ENCODE measurements at places on chromosomes 3 and 15.

GRCh38 chr3:140630866-140631265 is 47.0 kb upstream of the TRIM42 start:
- DNase-seq = no peak

GRCh38 chr3:134880431-134880830 is 85.4 kb downstream of the EPHB1 start:
- DNase-seq = no peak

GRCh38 chr3:53570709-53571108 is 76.3 kb downstream of the CACNA1D start:
- no peak for DNase-seq

- no peak for DNase-seq
Observed at GRCh38 chr3:194986208-194987043, 284.5 kb downstream of the XXYLT1 start.

- DNase-seq = no peak
Observed at GRCh38 chr15:69075440-69075839, 60.9 kb downstream of the NOX5 start.

DNA sequence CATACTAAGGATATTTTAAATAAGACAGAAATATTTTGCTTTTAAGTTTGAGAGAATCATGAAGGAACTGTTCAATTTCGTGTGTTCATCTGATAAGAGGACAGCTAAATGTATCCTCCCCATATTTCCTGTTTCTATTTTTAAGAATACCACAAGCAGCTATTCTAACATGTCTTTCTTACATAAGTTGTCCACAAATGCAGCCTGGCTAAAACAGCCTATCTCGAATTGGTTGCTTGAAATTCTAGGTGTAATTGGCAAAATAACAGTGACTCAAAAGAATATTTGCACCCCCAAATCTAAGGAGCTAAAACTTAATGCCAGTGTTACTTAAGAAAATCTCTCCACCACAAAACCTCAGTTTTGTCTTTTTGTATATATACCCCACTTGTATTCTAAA is 35.0 kb downstream of the BTLA start:
- DNase-seq = no peak

DNA sequence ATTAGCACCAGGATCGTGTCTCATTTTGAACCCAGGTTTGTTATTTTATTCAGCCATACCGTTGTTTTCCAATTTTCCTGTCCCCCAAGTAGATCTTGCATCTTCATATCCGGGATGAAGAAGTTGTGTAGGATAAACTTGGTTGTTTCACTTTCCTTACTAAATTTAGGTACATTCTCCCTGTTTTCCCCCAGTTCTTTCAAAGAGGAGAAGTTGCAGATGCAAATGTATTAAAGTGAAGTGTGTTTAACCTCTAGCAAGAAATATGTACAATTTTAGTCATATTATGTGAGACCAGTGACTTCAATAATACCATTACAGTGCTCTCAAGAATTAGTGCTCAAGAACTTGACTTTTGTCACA is 1.3 kb downstream of the ATXN7 start:
- no peak for DNase-seq

DNA sequence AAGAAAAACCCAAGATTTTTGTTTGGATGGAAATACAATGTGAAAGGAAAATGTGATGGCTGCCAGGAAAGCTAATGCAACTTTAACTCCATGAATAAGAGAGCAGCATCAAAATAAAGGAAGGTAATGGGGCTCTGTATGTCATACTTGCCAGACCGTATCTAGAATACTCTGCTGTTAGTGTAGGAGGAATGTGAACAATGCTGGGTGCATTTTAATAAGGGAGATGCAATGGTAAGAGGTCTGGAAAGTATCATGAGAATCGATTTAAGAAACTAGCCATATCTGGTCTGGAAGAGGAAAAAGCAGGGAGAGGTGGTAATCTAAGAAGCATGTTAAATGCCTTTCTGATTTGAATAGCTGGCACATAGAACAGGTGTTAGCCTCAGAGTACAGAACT is 239.6 kb downstream of the GBE1 start:
- no peak for DNase-seq

- no peak for DNase-seq
Observed at GRCh38 chr15:87753539-87753938, 503.0 kb downstream of the NTRK3 start.

GRCh38 chr3:146217324-146217723 is 33.6 kb downstream of the PLSCR4 start:
- no peak for DNase-seq

DNA sequence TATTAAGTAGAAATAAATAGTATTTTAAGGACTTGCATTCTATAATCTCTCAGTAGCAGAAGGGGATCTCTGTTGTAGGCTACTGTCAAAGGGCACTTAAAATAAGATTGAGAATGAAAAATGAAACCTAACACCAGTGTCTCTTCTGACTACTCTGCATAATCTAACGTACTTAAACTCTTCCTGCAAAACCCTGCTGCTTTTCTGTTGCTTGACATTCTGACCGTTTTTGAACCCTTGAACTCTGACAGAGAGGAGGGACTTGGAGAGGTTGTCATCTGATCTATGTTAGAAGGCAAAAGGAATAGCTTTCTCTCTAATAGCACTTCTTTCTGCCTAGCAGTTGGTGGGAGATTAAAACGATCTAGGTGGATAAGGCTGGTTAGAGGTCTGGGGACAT is 204.6 kb downstream of the ZIC1 start:
- DNase-seq = no peak

DNA sequence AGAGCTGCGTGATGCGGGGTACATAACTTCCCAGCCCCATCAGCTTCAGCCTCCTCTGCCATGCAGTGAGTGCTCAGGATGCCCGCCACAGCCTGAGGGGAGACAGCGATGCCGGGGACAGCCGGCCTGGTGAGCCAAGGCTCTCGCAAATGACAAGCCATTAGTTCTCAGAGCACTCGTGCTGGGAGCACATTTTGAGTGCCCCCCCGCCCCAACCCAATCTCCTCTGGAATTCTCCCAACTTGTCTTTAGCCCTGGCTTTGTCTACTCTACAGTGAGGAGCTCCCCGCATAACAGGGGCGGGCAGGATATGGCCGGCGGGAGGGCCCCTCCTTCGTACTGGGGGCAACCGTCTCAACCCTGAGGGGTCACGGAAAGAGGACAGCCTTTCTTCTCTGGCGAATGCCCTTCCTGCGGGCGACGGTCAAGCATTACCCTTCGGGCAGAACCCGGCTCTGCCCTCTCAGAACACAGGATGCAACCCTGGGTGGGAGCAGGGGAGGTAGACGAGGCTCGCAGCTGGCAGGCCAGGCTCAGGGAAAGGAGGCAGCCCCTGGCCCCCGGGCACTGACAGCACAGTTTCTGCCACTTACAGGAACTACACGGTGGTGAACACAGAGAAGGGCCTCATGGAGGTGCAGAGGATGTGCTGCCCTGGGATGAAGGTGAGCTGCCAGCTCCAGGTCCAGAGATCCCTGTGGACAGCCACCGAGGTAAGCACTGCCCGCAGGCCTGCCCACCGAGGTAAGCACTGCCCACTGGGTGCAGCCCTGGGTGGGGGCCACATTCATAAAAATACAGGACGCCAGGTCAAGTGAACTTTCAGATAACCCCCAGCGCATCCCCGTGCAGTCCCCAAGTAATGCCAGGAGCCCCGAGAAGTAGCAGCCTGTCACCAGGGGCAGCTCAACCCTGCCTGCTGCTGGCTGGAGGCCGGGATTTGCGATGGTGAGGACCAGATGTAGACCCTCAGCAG is 141.7 kb downstream of the LRRK1 start:
- no peak for DNase-seq

DNA sequence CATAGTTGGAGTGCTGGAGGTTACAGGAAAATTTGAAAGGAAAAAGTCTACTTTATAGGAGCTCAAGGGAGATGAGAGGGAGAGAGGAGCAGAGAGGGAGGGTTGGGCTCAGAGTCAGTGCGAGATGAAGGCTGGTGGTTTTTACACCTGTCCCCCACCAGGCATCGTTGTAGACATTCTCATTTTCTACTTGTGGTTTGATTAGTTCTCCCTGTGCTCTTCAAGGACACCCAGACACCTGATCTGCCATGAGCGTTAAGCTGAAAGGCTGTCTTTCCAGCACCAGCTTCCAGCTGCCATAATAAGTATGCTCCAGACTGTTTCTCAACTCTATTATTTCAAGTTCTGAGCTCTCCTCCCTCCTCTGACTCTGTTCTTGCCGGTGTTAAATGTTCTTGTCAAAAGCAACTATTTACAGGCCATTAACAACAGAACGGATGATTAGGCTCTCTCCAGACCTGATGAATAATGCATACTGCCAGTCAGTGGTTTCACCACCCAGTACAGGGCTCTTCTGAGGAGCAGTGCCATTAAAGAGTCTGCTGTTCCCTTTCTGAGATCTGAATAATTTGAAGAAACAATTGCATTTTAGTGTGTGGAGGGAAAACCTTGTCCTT is 514.6 kb upstream of the MCTP2 start:
- DNase-seq = no peak

DNA sequence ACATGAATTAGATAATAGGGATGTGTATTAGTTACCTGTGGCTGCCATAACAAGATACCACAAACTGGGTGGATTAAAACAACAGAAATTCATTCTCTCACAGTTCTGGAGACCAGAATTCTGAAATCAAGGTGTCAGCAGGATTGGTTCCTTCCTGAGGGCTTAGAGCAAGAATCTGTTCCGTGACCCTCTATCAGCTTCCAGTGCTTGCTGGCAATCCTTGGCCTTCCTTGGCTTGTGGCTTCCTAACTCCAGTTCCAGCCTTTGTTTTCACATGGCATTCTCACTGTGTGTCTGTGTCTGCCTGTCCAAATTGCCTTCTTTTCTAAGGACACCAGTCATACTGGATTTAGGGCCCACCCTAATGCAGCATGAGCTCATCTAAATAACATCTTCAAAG is 94.4 kb upstream of the NR2E3 start:
- no peak for DNase-seq

DNA sequence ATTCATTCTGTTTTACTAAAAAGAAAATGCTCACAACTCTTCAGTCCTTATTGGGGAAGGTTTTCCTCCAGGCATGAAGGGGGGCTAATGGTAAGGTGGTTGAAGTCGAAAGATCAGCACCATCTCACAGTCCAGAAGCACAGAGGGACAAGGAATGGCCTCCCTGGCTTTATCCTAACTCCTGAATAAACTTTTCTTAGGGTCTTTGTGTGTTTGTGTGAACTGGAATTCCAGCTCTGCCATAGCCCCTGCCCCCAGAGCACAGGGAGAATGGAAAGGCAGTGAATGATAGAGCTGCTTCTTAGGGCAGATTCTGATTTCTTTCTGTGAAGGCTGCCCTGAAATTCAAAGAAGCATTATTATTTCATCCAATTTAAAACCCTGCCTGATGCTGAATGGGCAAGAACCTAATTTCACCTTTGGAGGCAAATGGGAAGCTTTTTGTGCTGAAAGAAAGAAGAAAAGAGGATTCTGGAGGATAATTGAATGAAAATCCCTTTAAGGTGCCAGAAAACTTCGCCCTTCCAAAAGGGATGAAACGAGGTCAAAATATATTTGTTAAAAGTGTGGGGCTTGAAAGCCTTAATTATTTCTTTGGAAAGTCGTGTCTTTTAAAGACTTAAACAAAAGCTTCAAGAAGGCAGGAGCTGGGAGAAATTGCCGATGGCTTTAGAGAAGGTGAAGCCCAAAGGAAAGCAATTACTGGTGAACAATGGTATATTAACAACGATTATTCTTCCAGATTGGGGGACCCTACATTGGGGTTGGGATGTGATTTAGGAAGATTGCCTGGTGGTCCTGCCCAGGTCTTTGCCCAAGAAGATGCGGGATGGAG is 259.9 kb upstream of the RGMA start:
- DNase-seq = no peak

DNA sequence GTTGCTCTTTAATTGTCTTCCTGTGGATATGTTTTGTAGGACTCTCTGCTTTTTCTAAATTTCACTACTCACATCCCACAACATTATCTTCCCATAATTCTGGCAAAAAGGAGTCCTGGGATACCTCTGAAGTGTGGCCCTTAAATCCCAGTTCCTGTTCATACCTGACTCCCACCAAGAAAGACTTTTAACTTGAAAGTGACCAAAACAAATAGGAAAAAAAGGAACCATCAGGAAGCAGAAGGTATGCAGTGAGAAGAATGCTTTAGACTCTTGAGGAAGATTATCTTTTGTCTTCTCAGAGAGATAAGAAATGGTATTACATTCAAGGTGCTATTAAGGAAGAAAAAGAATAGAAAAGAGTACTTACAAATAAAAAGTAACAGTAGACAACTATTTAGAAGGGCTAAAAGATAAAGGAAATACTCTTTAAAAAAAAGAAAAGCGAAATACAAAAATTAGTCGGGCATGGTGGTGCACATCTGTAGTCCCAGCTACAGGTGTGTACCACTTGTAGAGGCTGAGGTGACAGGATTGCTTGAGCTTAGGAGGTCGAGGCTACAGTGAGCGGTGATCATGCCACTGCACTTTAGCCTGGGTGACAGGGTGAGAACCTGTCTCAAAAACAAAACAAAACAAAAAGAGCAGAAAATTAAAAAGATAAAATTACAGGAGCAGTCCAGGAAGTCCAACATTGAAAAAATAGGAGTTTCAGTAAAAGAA is 46.8 kb downstream of the PXK start:
- no peak for DNase-seq

DNA sequence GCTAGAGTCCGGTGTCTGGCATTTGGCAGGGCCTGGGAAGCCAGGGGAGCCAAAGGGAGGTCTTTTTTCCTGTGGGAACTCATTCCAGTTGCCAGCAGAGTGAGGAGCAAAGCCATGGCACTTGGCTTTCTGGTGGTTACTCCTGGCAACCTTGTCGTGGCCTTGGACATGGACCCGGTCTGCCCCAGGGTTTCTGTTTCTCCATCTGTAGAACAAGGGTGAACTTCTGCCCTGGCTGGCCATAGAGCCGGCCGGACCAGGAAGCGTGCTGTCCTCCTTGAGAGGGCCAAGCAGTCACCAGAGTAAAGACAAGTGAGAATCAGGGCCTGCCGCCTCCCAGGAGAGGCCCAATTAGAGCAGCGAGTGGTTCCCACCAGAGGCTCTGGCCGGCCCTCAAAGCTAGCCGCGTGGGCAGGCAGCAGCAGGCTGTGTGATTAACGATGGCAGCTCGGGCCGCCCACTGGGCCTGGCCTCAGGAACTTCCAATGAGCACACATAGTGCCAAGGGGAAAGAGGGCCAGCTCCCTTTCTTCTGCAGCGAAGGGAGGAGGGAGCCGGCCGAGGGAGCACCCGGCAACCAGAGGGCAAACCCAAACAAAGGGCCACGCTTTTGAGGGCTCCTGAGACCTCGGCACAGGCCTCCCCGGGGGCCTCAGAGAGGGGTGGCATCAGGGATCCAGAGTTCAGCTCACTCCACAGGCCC is 29.1 kb upstream of the ELP6 start:
- no peak for DNase-seq
